ENCODE measurements at places on chromosomes 1 and 21. TPM values are rescaled to one million over a fixed set of nuclear protein-coding genes. Genes with fewer than 3 reads are reported as not detected.

- DNase-seq: no peak
Measured at GRCh38 chr1:10909697-10910680, 102.5 kb upstream of the TARDBP start.

The TMEM81 gene
- 1.8 TPM for total RNA-seq

DNA sequence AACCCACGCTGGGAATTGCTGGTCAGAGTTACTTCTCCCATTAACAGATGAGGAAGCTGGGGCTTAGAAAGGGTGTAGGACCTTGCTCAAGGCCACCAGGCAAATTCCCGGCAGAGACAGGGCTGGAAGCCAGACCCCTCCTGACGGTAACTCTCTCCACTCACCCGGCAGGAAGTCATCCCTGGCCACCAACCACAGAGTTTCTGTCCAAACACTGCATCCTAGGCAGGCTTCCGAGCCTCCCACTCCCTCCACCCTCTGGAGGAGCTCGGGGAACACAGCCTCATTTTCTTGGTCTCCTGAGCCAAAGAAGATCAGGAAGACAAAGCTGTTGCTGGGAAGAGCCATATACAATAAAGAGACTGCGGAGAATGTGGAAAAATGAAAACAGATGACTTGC lies 25.0 kb upstream of the ZNF436 start:
- peak; percentile 69 for DNase-seq

GRCh38 chr1:157575744-157576143 lies 22.1 kb downstream of the FCRL4 start:
- DNase-seq: no peak

GRCh38 chr1:2525572-2525919 lies 850 bp downstream of the PANK4 start:
- DNase-seq: no peak

GRCh38 chr1:47179988-47180563 lies 9.8 kb downstream of the PDZK1IP1 start:
- no peak for DNase-seq

GRCh38 chr1:51473331-51474115 lies 45.5 kb downstream of the EPS15 start:
- DNase-seq: no peak

GRCh38 chr1:109786112-109786480 lies 22.4 kb upstream of the EPS8L3 start:
- DNase-seq: no peak

DNA sequence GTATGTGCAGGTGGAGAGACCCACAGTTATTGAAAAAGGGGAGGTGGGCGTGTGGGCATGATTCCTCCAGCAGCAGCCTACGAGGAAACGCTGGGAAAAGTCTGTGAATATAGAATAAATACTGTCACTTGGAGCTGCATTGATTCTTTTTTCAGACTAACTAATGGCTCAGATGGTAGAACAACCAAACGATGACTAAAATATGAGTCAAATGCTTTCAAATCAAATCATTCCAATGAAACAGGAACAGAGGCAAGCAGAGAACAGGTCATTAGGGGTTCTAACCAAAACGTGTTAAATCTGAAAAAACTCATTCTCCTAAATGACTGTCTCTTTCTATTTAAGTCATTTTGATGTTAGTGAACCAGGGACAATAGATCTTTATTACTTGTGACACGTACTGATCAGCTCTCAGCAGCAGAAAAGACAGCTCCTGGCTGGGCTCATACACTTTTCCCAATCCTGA lies 35.1 kb upstream of the SEC16B start:
- peak; percentile 72 for DNase-seq

The KRTAP10-2 gene
- not detected for total RNA-seq

The CRYAA gene
- not detected for total RNA-seq

GRCh38 chr1:91026320-91026719 lies 4.5 kb upstream of the ZNF644 start:
- DNase-seq: no peak

The CACYBP gene
- 61.8 TPM for total RNA-seq

DNA sequence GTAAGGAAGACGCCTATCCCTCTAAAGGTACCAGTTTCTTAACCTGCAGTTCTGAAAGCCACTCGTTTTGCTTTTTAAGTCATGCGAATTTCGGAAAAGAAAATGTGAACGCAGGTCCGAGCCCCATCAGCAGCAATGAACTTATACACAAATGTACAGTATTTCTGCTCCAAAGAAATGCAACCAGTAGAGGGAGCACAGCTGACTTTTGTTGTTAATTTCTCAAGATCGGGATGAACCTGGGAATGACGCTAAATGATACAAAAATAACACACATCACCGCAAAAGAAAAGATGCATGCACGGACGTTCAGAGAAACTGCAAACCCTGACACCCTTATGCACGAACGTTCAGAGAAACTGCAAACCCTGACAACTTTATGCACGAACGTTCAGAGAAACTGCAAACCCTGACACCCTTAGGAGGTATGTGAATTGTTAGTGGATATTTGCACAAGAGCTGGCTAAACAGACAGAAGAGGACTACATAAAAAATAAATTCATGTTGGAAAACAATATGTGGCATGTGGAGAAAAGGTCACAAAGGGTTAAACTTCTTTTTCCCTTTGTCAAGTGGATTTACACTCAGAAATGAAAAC lies 3.5 kb upstream of the TIAM1 start:
- peak; percentile 50 for DNase-seq

GRCh38 chr21:42218836-42219605 lies at the start of gene ABCG1:
Gene ABCG1, plus strand, starts transcription at chr21:42219140. Its CDS starts 123 bp downstream, at chr21:42219263.
- peak; percentile 13 for DNase-seq

DNA sequence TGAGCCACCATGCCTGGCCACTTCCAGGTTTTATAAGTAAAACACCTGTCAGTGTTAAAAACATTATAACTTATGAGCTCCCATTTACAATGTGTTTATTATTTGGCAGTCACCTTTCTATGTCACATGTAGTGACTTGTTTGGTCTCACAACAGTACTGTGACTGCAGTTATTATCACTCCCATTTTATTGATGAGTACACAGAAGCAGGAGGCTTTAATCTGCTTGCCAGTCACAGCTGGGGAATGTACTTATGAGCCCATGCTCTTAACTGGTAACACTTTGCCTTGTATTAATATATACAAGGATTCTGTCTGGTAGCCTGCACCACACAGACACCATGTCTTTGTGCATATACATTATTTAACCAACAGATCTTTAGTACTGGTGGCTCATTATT lies 31.1 kb upstream of the BACH1 start:
- no peak for DNase-seq

- no peak for DNase-seq
Measured at GRCh38 chr1:4581807-4582206, 72.6 kb upstream of the AJAP1 start.

GRCh38 chr1:16420424-16421118 lies 16.7 kb downstream of the SPATA21 start:
- DNase-seq: no peak

The PPP1R12B gene
- total RNA-seq: 22.8 TPM

DNA sequence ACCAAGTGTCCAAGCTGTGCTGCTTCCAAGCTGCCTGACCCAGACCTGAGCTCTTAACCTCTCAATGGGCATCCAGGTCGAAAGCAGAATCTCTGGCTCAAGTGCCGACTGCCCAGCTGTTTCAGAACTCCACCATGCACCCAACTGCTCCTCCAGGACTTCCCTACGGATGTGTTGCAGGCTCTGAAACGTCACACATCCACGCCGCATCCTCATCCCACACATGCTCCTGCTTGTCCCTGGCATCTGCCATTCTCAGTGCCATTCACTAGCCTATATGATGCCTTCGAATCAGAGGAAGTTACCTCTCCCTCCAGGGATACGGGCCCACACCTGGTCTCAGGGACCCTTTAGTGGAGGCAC lies 11.2 kb downstream of the PDZK1IP1 start:
- DNase-seq: no peak

DNA sequence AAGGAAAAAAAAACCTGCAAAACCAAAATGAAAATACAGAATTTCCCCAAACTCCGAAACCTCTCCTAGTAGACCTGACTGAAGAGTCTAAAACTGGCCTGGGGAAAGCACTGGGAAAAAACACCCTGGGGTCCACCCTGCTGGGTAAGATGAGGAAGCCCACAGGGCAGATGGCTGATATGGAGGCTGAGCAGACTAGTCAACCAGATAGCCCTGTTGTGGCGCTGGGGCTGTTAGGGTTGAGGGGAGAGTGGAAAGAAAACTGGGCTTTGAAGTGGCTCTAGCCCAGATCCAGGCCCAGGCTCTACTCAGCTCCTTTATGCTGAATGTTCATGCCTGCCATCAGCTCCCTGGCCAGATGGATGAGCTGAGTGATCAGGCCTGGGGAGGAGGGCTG lies 6.8 kb upstream of the SLAMF1 start:
- DNase-seq: no peak

DNA sequence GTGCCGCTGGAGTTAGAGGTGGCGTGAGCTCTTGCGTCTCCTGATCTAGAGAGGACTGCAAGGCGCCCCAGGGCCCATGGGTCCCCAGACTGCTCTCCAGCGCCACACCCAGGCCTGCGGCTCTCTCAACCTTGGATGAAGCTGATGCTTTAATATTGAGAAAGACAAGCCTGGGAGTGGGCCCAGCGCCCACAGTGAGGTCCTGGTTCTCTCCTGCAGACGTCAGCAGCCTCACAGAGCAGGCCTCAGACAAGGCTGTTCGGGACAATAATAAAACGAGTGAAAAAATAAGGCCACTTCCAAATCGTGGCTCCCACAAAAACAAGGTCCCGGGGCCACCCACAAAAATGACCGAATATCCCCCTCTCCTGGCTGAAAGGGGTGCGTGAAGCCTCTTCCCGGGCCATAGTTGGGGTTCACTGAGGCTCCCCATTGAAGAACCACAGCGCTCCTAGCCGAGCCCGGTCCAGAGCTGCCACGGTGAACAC lies 6.0 kb upstream of the DNMT3L start:
- DNase-seq: no peak

The LCE1E gene
- total RNA-seq: not detected

DNA sequence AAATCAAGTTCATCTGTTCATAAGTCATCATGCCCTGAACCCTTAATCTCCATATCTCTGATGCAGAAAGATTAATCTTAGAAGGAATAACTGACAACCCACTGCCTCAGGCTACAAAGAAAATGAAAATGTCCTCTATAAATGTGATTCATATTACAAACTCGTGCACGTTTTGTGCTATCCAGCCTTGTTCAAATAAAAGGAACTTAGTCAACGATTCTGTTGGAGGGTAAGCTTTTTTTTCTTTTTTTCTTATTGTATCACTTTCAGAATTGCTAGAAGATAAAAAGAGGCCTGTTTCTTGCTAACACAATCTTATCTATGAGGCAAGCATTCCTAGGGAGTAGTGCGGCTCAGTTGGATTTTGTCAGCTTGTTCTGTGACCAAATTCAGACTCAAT lies 228.4 kb downstream of the TM2D1 start:
- no peak for DNase-seq

The TYW3 gene
- total RNA-seq: 16.5 TPM

DNA sequence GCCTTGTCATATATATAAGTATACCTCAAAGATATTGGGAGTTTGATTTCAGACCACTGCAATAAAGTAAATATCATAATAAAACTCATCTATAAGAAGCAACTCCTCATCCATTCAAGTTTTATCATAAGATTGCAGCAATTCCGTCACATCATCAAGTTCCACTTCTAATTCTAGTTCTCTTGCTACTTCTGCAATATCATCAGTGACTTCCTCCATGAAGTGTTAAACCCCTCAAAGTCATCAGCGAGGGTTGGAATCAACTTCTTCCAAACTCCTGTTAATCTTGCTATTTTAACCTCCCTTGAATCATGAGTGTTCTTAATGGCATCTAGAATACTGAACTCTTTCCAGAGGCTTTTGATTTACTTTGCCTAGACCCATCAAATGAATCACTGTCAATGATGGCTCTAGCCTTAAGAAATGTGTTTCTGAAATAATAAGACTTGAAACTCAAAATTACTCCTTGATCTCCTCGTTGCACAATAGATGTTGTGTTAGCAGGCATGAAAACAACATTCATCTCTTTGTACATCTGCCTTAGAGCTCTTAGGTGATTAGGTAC lies 88.3 kb downstream of the RPE65 start:
- DNase-seq: peak; percentile 17

The AMPD1 gene
- total RNA-seq: not detected

GRCh38 chr1:207164086-207164485 lies 60.1 kb downstream of the C4BPA start:
- no peak for DNase-seq

Data from IMR-90 (cell line).